NCI-H345 (cell line): ENCODE measurements at places on chromosomes 2 and 18.

- no peak for DNase-seq
These were observed 43.7 kb downstream of the ZAP70 start for GRCh38 chr2:97757062-97757461.

- DNase-seq = no peak
These were observed 30.8 kb downstream of the SESTD1 start for GRCh38 chr2:179233626-179234430.

DNA sequence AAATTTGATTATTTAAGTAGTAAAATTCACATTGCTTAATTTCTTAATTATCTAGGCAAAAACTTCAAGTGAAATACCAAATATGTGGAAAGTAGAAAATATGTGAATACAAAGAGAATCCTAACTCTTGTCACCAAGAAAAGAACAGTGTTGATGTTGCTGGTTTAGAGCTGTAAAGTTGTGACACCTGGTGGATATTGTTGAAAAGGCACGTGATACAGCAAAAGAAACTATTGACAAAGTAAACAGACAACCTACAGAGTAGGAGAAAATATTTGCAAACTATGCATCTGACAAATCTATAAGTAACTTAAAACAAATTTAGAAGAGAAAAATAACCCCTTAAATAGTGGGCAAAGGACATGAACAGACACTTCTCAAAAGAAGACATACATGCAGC is 25.6 kb upstream of the ZC3H15 start:
- DNase-seq = peak; percentile 16

DNA sequence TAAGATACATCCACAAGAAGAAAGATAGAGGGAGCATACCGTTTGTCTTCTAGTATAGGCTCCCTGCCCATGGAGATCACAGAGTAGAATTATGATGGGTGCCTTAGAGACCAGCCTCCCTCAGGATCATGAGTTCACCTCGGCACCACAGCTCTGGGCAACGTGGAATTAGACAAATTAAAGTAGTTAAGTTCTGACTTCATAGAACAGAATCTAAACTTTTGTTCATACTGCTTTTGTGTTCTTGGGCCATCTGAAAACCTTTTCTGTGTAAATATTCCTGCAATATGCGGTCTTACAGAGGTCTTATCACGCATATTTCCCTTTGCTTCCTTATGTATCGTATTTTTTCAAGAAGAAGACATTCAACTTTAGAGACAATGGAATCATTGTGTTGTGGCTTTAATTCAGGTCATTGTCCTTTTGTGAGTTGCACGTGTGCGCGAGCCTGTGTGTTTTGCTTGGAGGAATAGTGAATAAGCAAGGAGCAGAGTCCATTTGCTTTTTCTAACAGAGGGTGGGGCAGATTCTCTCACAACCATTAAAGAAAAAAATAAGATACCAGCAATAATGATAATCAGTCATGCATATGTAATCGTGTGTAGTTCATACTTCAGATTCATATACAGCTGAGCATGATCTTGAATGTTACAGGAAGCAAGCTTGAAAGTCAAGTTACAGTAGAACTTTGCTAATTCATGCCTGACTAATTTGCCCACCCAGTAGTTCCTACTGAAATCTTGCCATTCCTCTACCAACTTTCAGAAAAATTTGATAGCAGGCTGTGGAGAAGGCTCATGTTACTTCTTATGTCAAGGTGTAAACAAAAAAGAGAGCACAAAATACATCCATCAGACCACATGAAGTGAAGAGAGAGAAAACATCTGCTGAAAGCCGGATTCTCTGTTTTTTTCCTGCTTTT is 243.6 kb downstream of the NEDD4L start:
- DNase-seq = no peak

- DNase-seq = no peak
These were observed 106.3 kb downstream of the MAP3K20 start for GRCh38 chr2:173181982-173182381.

GRCh38 chr2:134454426-134454825 is 200.6 kb downstream of the MGAT5 start:
- no peak for DNase-seq
